Left kidney (tissue), 8 donors: ENCODE measurements at places on chromosomes 2 and 18. TPM values are rescaled to one million over a fixed set of nuclear protein-coding genes. Genes with fewer than 3 reads are reported as not detected.

GRCh38 chr2:12465631-12466135 is 251.1 kb upstream of the TRIB2 start:
- no peak for DNase-seq

- DNase-seq, result no peak
Measured at GRCh38 chr2:941871-942270, 8.8 kb upstream of the SNTG2 start.

DNA sequence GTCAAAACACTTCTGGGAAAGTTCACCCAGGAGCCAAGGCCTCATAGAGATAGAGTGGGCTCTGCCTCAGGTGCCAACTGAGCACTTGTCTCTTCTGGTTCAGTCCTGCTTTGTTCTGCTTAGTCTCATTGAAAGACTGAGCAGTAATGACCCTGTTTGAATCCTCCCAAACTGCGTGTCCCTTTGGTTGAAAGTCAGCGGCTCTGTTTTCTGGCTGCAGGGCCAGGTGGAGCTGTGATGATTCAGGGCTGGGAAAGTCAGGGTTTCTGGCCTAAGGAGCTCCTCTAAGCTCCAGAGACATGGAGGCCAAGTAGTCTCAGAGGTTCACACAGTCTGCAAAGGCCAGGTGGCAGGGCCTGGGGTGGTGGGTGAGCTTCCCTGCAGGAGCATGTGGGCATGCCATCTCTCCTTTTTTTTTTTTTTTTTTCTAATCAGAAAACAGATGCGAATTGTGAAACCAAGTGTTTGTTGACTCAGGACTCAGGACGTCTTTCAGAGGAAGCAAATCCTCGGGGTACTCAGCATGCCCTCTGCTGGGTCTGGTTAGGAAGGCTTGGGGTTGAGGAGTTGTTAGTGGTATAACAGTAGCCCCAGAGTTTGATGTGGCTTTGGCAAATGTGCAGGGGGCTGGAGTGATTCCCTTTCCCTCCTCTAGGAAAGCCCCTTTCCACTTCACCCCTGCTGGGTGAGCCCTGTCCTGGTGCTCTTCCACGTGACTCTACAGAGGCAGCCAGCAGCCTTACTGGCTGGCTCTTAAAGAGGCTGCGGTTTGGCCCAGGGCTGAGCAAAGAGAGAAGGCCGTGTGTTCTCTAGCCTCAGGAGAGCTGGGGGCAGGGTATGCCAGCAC is 38.3 kb downstream of the TMEM17 start:
- DNase-seq, result no peak

- DNase-seq, result no peak
Measured at GRCh38 chr2:74425523-74425922, 4.0 kb downstream of the WDR54 start.

GRCh38 chr18:47150824-47151366 is 595 bp upstream of the HDHD2 start:
- no peak for DNase-seq

SERPINB4 gene
- polyA plus RNA-seq, result not detected

- DNase-seq, result no peak
Measured at GRCh38 chr2:226667736-226668135, 131.9 kb downstream of the IRS1 start.

SGO2 gene
- 21.8 TPM for polyA plus RNA-seq

GRCh38 chr2:74042606-74043005 is 57.9 kb downstream of the TET3 start:
- no peak for DNase-seq

CRYBA2 gene
- not detected for polyA plus RNA-seq

- DNase-seq, result no peak
Measured at GRCh38 chr18:61734396-61734795, 158.4 kb downstream of the RNF152 start.

DNA sequence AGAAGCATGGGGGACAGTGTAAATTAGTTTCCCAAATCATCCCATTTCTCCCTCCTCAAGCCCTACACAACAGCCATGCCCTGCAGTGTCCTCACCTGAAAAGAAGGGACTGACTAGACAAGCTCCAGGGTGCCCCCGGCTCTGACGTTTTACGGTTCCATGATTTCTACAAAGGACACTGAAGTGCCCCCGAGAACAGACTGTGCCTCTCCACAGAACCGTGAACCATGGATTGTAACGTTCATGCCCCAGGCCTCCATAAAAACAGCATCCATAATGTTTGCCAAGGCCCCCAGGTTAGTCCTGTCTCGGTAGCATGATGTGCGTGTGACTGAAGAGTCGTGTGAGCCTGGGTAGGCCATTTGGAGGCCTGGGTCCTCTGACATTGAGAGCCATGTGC is 7.0 kb upstream of the ACOXL start:
- DNase-seq, result no peak

GRCh38 chr2:236776695-236777251 is 207.1 kb downstream of the ACKR3 start:
- DNase-seq, result no peak

MROH2A gene
- 0.28 TPM for polyA plus RNA-seq

DNA sequence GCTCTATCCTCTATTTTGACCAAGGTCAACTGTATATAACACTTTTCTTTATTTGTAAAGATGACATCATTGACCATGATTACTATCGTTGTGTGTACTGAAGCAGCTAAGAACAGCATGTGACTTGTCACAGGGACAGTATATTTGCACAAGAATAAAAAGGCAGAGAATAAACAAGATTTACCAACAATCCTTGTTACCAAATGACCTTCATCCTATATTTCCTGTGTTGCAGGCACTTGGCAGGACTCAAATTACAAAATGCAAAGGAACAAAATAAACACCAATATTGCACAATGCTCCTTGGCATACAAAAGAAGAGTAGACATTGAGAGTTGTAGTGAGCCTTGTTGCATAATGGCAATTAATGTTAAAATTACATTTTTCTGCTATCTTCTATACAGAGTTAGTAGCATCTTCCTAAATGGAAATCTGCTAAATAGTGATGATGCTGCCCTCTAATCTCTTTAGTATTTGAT is 61.8 kb downstream of the RFTN2 start:
- DNase-seq, result no peak

- DNase-seq, result peak; percentile 88
Measured at GRCh38 chr2:219736209-219736608, 108.8 kb downstream of the SLC4A3 start.

DNA sequence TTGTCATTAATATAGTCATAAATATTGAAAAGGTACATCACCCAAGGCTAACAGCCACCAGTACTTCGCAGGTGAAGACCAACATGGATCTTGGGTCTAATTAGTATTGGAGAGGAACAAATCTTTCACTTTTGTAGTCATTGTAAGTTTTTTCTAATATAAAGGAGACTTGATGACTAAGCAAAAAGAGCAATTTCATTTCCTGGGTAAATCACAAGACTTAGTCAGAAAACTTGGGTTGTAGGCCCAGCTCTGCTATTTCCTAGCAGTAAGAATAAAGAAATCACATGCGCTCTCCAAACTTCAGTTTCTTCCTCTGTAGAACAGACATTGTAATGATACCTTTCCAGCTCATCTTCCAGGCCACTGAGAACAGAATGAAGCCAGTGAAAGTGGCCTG is 40.9 kb downstream of the NRP2 start:
- DNase-seq, result no peak

GRCh38 chr2:135063210-135063609 is 11.1 kb downstream of the RAB3GAP1 start:
- no peak for DNase-seq

GRCh38 chr2:42796427-42797248 is 4.3 kb upstream of the HAAO start:
- no peak for DNase-seq

SIX2 gene
- polyA plus RNA-seq, result 22.6 TPM

COL4A3 gene
- 79.8 TPM for polyA plus RNA-seq

DNA sequence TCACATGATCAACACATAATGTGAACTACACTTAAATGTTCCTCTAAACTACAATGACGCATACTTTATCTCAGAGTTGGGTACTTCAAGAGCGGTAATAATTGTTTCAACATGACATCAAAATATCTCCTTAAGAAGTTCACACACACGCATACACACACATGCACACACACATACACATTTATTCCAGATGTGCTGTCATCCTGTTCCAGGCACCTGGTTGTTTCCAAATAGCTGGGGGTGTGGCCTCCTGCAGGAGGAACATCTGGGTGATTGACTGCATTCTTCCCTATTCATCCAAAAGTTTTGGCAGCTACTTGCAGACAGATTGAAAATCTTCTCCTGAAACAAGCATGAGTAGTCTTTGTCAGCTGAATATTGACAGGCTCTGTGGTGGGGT is 37.9 kb upstream of the PIK3C3 start:
- no peak for DNase-seq

DNA sequence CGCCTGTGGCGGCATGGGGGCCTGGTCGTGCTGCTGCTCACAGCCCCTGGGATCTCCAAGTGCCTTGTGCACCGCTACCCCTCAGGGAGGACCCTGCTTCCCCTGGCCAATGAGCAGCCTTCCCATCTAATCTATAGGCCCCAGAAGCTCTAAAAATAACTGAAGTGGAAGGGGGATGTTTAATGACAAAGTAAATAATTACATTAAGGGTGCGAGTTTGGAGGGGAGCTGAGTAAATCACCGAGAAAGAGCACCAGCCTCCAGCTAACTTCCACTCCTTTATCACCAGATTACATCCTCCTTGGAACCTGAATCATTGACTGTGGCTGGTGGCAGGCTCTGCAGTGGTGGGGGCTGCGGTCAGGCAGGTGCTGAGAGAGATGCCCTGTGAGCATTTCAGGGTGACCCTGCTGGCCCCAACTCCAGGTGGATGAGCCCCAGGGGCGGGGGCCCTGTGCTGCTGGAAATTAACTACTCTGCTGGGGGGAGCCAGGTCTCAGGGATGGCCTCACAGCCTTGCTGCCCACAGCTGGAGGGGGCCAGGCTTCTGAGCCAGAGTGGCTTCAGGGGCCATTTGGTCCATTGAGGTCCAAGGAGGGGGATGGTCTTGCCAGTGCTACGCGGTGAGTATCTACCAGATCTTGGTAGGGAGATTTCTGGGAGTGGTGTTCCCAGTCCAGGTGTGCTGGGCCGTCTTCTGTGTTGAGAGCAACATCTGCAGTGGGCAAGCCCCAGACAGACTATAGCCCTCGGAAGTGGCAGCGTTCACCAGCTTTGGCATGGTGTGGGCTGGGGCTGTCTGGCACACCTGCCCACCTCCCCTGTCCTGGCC is 74.2 kb downstream of the GLI2 start:
- DNase-seq, result no peak

HTR2B gene
- polyA plus RNA-seq, result 16.3 TPM
